ENCODE measurements at places on chromosomes 16 and 17.

DNA sequence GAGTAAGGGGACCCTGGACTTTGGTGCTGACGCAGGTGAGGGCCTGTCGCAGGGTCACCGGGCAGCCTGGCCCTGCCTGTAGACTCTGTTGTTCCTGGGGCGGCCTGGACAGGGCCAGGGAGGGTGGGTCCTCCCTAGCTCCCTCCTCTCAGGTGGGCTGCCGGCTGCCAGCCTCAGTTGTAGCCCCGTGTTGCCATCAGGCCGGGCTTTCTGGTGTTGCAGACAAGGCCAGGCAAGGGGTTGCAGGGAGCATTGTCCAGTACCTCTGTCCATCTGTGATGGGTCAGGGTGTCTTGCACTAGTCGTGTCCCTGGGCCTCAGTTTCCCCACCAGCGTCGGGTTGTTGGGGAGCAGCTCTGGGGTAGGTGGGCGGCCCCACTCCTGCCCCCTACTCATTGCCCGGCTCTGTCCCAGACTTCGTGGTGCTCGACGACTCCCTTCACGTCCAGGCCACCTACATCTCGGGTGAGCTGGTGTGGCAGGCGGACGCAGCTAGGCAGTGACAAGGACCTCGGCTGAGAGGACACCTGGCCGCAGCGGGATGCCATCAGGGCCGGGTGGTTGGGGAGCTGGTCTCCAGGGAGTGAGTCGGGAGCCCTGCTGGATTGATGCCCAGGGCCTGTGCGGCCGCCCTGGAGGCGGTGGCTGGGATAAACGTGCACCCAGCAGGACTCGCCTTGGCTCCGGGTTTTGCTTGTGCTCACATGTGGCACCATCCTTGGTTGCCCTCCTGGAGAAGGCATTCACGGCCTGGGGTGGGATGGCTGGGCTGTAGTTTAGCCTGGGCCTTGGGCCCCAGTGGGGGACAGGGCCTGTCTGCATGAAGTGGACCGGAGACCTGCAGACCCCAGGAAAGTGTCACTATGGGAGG, 1.9 kb downstream of the CEMP1 start:
- DNase-seq, result no peak

- peak; percentile 48 for DNase-seq
Measured at GRCh38 chr17:29291163-29291752, 2.7 kb downstream of the NUFIP2 start.

DNA sequence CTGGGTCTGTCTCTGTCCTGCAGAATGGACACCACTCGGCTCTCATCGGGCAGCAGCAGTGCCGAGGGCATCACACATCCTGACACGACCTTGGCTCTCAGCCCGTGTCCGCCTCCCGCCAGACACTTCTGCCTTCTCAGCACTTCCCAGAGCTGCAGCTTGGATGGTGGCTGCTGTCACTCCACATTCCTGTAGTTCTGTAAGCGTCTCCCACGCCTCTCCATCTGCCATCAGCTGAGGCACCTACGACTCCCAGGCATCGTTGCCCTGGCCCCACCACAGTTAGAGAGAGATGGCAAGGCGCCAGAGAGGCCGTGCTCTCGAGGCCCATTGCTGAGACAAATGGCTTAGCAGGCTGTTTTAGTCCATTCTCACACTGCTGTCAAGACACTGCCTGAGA, 195.9 kb upstream of the CHMP6 start:
- DNase-seq, result no peak

DNA sequence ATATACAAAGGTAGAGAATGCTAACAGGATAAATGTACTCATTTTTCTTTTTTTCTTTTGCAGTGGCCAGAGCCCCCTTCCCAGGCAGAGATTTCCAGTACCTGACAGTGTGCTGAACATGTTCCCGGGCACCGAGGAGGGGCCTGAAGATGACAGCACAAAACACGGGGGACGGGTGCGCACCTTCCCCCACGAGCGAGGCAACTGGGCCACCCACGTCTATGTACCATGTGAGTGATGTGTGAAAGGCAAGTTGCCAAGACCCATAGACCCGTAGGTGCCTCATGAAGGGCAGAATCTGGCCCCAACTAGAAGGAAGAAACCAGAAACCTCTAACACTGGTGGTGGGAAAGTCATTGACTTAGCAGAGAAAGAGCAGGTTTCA, 1.2 kb downstream of the USB1 start:
- DNase-seq, result no peak

- DNase-seq, result no peak
Measured at GRCh38 chr16:74738113-74738541, 36.5 kb downstream of the FA2H start.

DNA sequence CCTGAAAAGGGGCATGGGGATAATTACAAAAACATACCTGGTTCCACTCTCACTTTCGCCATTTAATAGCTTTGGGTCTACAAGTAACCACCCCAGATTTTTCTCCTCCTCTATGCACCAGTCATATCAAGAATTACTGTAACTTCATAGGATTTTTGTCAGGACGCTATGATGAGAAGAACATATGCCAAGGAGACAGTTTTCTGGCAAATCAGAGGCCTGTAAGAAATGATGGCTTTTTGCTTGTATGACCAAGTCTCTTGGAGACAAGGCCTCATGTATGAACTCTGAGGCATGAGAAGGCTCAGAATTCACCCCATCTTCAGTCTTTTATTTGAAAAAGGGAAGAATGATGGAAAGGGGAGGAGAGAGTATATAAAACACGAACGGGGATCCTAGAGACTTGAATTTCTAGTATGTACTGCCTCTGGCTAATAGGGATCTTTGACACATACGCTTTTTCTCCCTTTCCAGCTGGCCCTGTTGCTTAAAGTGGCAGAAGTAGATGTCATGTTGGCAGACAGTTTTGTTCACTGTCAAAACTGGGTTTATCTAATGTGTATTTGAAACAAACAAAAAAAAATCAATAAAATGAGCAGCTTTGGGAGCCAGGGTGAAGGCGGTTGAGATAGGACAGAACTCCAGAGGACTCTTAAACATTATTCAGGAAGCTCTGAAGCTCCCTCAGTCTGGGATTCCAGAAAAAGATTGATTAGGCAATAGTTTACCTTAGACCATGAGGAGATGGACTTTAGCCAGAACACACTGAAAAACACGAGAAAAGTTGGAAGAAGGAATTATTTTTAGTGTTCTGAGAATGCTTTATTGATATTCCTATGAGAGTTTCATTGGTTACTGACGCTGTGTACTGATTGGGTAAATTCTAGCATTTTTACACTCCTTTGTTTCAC, 656.6 kb downstream of the WWOX start:
- DNase-seq, result no peak

GRCh38 chr17:69468207-69468606, 53.7 kb downstream of the MAP2K6 start:
- no peak for DNase-seq

- no peak for DNase-seq
Measured at GRCh38 chr17:19978805-19979211, 1.2 kb upstream of the AKAP10 start.

DNA sequence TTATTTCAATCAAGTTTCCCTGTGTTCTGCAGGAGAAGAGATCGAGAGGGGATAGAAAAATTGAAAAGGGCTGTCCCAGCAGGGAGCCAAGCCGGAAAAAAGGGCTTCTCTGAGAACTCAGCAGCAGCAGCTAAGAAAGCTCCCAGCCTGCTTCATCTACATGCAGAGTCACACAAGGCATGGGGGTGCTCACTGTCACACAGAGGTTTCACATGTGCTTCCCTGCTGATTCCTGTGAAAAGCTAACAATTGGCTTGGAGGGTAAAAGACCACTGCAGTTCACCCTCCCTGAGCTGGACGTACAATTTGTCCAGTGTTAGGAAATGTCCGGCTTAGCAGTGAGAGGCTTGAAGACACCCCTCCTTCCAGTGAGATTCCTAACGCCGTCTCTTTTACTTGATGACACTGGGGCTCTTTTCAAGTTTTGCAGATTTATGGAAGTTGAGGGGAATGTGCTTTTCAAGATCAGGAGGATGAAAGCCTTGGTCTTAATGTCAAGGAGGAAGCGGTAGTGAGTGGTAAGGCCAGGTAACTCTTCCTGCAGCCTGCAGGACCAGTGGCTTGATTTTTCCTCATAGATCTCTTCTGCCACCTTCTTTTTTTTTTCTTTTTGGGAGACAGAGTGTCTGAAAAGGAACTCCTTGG, 85.6 kb downstream of the WNT3 start:
- peak; percentile 89 for DNase-seq

DNA sequence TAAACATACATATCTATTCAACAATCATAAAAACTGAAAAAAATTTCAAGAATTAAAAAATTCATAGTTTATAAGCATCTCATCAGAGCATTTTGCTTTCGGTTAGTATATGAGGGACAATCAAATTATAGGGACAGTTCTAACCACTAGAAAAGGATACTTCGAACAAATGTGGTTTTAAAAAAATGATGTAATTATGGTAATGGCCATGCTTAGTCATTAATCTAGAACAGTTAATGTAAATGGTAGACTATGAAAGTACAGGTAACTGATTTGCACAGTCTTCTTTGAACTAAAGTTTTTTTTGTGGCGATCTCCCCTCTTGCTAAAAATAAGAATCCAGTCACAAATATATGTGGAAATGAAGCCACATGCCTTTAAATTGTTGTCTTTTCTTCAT, 63.5 kb upstream of the PHOSPHO1 start:
- DNase-seq, result no peak

All from neuronal stem cell (in vitro differentiated cells).